Sigmoid colon (tissue), 7 donors: ENCODE measurements at places on chromosomes 5 and 9. TPM values are rescaled to one million over a fixed set of nuclear protein-coding genes. Genes with fewer than 3 reads are reported as not detected.

- DNase-seq, result no peak
These were observed 7.0 kb downstream of the XRCC4 start for GRCh38 chr5:83084336-83084735.

- DNase-seq, result no peak
These were observed 84.3 kb downstream of the ZNF462 start for GRCh38 chr9:106947106-106947900.

GRCh38 chr5:106028314-106028713 lies 1642.4 kb downstream of the EFNA5 start:
- no peak for DNase-seq

Gene MYO10
- 4.2 TPM for total RNA-seq

Gene PCDHB9
- 6.2 TPM for total RNA-seq

Gene FAM151B
- 1.6 TPM for total RNA-seq
